Activated T-cell treated with anti-CD3 and anti-CD28 coated beads, Interleukin-2, amount 50 U/mL, for 72 hours (primary cell): ENCODE measurements at places on chromosomes 7 and 10. TPM values are rescaled to one million over a fixed set of nuclear protein-coding genes. Genes with fewer than 3 reads are reported as not detected.

GRCh38 chr10:70584366-70584765, 18.2 kb downstream of the PRF1 start:
- peaks cover 18% of the 10 kb centered on the region for H3K27me3 ChIP-seq
- peaks cover 48% of the 10 kb centered on the region for H3K4me1 ChIP-seq
- peaks cover 2% of the 10 kb centered on the region for H3K36me3 ChIP-seq

GRCh38 chr10:25382029-25382810, 207.4 kb downstream of the GPR158 start:
- no peak for DNase-seq
- no peak overlapping the region for H3K27ac ChIP-seq
- H3K4me3 ChIP-seq, result no peak overlapping the region
- H3K27me3 ChIP-seq, result no peaks in the 10 kb centered on the region
- no peaks in the 10 kb centered on the region for H3K36me3 ChIP-seq

The DDC gene
- total RNA-seq, result not detected

The C1QL3 gene
- total RNA-seq, result not detected

The SPAG6 gene
- total RNA-seq, result 0.37 TPM
